ENCODE measurements at places on chromosomes 5 and 9. TPM values are rescaled to one million over a fixed set of nuclear protein-coding genes. Genes with fewer than 3 reads are reported as not detected.

DNA sequence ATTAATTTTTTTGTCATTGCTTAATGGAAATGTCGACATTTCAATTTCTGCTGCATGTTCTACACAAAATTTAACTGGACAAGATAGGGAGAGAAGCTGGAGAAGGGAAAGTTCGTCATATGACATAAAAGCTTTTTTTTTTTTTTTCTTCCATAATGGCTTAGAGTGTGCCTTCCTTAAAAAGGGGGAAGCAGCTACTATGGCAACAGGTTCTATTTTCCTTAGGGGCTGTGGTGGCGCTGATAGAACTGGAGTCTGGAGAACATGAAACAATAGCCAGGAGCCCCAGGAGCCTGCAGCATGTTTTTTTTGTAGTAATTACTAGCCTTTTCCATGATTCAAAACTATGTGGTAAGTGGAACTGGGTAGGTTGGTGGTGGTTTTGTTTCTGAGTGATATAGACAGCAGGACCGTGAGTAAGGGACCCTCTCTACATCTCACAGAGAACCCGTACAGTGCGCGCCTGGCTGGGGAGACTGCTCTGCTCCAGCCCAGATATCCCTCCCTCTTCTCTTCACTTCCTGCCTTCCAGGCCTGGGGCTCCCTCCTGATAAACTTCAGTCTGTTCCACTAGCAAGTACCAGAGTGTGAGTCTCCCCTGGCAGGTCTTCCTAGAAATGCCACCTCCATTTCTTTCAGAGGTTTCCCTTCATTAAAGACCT is 301.6 kb downstream of the NR3C1 start:
- DNase-seq, result no peak

DNA sequence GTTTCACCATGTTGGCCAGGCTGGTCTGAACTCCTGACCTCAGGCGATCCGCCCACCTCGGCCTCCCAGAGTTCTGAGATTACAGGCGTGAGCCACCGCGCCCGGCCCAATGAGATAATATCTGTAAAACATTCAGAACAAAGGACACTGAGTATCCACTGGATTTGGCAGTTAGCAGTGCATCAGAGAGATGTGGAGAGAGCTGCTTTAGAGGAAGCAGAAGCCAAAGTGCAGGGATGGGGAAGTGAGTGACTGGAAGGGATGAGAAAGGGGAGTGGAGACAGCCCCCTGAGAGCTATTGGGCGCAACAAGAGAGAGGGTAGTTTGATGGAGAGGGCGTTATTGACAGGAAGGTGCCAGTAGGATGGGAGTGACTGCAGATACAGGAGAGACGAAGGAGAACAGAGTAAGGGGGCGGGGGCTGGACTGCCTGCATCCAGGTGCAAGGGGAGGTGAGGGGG is 157.5 kb upstream of the SHB start:
- DNase-seq, result no peak

DNA sequence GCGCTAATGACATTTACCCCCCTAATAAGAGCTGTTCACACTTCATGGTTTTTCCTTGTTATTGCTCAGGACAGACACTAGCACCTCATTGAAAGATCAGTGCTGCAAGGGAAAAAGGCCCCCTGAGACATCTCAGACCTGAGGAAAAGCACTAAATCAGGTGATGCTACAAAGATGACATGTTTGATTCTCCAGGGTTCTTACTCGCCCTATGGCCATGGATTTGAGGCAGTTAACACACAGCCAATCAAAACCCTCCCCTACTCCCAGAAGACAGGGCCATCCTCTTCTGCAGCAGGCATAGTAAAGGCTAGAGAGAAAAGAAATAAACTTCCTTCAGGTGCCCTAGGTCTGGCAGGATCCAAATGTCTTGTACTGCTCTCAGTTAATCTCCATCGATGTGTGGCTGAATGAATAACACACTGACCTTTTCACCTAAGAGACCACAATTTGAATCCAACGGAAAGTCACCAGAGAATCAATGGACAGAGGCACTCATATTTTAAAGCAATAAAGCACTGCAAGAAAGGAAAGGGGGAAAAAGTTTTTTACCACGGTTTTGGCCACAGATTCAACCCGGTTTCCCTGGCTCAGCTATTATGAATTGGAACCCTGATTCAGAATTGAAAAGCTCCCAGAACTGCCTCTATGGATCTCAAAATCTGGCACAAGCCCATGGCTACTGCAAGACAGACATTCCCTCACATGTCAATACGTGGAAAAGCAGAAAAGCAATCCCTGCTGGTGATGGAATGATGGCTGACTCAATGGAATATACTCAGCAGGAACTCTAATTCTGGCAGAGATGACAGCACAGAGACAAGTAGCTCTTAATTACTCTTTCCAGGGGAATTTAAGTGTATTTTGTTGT is 329.5 kb downstream of the BNC2 start:
- DNase-seq, result no peak

DNA sequence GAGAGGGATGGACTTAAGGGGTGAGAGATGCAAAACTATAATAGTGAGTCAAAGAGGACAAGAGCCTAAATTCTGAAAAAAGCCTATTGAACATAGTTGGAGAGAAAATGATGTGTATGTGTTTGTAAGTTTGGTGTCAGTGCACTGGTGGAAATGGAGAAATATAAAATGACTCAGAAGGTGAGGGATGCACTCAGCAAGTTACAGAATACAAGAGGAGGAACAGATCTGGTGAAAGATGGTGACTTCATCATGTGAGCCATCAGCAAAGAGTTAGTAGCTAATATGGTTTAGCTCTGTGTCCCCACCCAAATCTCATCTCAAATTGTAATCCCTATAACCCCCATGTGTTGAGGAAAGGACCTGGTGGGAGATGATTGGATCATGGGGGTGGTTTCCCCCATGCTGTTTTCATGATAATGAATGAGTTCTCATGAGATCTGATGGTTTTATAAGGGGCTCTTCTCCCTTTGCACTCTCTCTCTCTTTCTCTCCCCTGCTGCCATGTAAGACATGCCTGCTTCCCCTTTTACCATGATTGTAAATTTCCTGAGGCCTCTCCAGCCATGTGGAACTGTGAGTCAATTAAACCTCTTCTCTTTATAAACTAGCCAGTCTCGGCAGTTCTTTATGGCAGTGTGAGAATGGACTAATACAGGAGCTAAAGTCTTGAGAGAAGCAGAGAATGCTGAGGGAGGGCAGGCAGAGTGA is 30.4 kb upstream of the FYB1 start:
- DNase-seq, result no peak

GRCh38 chr5:148899993-148900392 is 73.6 kb downstream of the ADRB2 start:
- DNase-seq, result no peak

- no peak for DNase-seq
Observed at GRCh38 chr5:137300411-137301240, 198.5 kb downstream of the SPOCK1 start.

GRCh38 chr9:131013771-131014676 is 5.0 kb downstream of the LAMC3 start:
- no peak for DNase-seq

GRCh38 chr9:93592008-93592642 is 15.7 kb downstream of the PHF2 start:
- DNase-seq, result peak; percentile 23

DNA sequence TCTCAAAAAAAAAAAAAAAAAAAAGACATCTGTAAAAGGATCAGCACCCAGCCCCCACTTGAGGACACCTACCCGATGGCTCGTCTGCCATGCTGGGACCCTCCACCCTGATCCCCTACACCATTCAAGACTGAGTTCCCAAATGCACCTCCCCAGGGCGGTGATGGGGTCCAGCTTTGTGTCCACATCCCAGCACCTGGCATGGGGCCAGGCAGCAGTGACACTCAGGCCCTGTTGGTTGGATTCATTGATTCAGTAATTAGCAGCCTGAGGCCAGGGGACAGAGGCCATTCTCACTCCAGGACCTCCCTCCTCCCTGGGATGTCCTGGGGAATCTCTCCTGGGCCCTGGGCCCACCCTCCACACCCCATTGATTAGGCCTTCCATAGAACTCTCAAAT is 88.8 kb upstream of the RUFY1 start:
- no peak for DNase-seq

- no peak for DNase-seq
Observed at GRCh38 chr9:14170392-14170931, 143.5 kb downstream of the NFIB start.

DNA sequence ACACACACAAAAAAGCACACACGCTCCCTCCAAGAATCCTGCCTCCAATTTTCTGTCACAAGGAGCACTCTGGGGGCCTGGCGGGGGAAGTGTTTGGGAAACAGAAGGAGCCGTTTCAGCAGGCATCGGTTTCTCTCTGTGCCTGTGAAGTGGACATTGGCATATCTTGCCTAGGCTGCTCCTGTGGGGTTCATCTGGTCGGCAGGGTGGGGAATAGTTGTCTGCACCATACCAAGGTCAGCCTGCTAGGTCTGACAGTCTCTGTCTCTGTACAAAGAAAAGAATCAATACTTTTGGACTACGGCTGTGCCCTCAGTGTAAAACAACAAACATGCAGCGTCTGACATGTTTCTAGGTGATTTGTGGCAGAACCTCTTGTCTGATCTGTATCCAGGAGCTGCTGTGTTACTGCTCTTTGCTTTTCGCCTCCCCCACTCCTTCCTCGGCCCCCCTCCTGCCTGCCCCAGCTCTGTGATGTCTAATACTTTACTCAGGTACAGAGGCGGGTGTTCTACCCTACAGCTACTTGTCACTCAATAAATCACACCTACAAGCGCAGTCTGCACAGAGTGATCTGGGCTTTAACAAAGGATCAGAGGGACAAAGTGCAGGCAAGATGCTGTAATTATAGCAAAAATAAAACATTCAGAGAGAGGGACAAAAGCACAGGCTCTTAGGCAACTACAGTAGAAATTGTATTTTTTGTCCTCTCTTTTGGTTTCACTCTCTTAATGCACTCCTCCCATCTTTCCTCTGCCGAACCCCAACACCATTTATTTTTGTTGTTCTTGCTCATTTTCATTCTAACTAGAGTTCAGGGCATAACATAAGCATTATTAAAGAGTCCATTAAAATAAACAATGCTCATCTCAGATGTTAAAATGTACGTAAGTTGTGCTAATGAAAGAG is 216.7 kb downstream of the BNC2 start:
- no peak for DNase-seq

DNA sequence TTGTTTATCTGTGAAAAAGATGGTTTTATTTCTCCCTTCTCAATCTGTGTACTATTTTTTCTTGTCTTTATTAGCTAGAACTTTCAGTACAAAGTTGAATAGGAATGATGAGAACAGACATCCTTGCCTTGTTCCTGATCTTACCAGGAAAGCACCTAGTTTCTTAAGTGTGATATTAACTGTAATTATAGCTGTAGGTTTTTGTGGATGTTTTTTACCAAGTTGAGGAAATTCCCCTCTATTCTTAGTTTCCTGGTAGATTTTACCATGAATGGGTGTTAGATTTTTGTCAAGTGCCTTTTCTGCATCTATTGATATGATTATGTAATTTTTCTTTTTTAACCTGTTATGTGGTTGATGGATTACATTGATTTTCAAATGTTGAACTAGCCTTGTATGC is 68.7 kb downstream of the KCNN2 start:
- no peak for DNase-seq

DNA sequence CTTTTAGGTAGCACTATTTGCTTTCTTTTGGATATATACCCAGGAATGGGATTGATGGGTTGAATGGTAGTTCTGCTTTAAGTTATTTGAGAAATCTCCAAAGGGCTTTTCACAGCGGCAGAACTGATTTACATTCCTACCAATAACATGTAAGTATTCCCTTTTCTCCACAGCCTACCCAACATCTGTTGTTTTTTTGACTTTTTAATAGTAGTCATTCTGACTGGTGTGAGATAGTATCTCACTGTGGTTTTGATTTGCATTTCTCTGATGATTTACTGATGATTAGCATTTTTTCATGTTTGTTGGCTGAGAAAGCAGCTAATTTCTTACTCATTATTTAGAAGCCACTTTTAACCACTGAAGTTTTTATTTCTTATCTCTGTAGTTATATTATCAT is 221.1 kb upstream of the ACTBL2 start:
- DNase-seq, result no peak

DNA sequence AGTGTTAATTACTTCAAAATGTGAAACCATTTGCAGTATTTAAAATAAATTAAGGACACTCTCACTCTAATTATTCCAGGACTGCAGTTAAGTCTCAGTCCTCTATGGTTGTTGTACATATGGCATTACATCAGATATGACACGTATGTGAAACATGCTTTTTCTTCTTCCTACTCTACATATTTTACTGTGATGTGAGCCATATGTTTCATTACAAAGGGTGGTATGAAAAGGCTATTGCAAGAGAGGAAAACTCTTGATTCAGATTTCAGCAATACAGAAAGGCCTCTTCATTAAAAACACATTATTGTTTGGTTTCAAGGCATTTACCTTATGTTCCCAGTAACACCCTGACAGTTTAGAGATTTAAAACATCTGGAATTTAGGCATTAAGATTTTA is 964.5 kb upstream of the DMAC1 start:
- DNase-seq, result no peak

- no peak for DNase-seq
Observed at GRCh38 chr5:180623411-180623834, 26.0 kb downstream of the FLT4 start.

- no peak for DNase-seq
Observed at GRCh38 chr5:64680289-64680688, 10.0 kb upstream of the SHISAL2B start.

DNA sequence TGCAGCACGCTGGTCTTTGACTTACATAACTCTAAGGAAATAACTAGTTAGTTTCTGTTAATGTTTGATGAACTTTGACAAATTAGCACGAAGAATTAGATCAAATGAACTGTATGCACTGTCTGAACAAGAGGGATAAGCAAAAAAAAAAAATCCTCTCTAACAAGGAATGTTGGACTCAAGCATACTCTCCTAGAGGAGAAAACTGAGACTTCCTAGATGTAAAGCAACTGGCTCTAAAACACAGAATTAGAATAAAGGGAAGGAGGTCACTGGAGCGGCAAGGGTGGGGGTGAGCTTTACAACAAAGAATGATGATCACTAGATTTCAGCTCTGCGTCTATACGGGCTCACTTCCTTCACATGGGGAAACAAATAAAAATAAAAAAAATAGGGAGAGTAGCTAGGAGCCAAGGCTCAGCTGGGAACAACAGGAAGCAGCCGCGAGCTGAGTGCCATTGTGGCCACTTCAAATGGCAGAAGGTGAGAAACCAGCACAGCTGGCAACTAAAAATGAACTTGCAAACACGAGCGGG is 48.7 kb upstream of the CEMIP2 start:
- no peak for DNase-seq

GRCh38 chr5:62922191-62922590 is 343.6 kb downstream of the LRRC70 start:
- DNase-seq, result no peak

The FAM13B gene
- total RNA-seq, result 48.7 TPM

The CDKN2B-AS1 gene
- total RNA-seq, result 3.7 TPM

The NR5A1 gene
- not detected for total RNA-seq

The C1QTNF3 gene
- 4.8 TPM for total RNA-seq

The SEMA6A gene
- total RNA-seq, result not detected

The RANBP17 gene
- 0.53 TPM for total RNA-seq

The SRA1 gene
- 36.9 TPM for total RNA-seq

The TMEM174 gene
- not detected for total RNA-seq

The MEGF9 gene
- total RNA-seq, result 11.0 TPM

The PDE6A gene
- not detected for total RNA-seq

Measured in activated naive CD8-positive, alpha-beta T cell treated with anti-CD3 and anti-CD28 coated beads, Interleukin-2, amount 10 ng/mL, durations not matched to agents 7 days and 5 days (primary cell).